ENCODE measurements at places on chromosomes 6 and 20.

DNA sequence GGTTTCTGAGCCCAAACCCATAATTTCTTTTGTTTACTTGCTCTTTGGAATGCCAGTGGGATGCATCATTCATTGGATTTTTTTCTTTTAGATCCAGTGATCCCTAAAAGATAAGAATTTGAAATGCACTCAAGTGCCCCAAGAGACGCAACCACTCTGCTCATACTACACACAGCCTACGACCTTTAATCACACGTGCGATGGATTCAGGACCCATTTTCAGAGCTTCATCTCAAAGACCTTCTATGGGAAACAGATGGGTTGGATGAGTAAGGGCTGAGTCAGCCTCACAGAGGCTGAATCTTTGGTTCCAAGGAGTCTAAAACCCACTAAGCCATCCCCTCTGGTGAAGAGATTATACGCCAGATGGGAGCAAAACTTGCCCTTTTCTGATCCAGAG, 265.5 kb upstream of the EXOC2 start:
- DNase-seq: no peak

DNA sequence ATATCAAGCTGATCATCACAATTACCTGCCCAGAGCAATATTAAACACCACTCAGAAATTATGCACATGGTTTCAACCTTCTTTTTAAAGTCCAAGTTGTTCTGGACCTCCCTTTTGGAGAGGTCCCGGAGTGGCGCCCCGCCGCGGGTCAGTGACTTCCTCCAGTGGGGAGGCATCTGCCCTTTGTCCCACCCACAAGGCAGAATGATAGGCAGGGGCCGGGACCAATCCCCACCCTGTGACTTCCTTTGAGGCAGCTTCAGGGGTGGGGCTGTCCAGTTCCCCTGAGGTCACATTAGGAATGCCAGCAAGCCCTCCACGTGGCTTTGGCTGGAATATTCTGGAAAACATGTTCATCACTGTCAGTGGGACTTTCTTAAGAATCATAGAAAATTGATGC, 207.0 kb downstream of the ANKRD60 start:
- no peak for DNase-seq

DNA sequence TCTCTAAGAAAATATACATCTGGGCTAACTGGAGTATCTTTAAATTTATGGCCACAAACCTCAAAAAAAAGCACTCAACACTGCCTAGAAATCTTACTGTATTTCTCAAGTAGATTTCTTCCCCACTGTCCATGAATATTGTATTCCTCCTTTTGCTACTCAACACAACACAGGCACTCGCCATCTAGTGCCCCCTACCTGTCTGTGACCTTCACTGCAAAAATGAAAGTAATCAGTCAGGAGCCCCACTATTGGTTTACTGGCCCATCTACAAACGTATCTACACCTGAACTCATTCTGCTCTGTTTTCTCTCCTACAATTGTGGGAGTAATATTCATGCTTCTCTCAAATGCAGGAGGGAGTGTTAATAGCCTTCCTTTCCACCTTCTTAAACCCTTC, 58.3 kb downstream of the LY86 start:
- DNase-seq: no peak

- DNase-seq: no peak
Measured at GRCh38 chr6:169070506-169071176, 183.0 kb downstream of the THBS2 start.

- peak; percentile 7 for DNase-seq
Measured at GRCh38 chr6:54579011-54579410, 267.6 kb upstream of the FAM83B start.

DNA sequence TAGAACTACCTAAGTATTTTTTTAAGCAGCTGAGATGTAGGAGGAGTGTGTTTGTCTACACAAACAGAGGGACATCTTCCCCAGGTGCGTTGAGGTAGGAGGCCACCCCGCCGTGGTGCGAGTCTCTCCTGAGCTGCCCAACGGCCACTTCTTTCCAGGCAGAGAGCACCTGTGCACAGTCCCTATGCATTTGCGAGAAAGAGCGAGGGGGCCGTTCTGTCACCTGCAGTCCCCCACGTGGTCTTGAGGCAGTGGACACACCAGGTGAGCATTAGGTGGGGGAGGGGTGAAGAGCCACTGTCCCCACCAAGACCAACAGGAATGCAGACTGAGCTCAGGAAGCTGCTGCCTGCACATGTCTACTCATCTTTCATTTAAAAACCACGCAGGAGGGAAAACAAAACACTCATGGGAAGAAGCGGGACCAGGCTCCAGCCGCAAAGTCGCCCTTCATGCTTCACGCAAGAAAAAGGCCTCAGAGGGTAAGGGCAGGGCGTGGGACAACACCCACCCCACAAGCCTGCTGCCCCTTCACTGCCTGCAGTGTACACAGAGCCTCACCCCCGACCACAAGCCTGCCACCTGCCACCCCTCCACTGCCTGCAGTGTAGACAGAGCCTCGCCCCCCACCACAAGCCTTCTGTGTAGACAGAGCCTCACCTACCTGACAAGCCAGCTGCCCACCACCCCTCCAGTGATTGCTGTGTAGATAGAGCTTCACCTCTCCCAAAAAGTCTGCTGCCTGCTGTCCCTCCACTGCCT, 142.0 kb downstream of the DLL1 start:
- DNase-seq: no peak

Data from left renal cortex interstitium (tissue), 4 donors.